Right forelimb (tissue), 1 donor: ENCODE measurements at places on chromosomes 7 and 10.

DNA sequence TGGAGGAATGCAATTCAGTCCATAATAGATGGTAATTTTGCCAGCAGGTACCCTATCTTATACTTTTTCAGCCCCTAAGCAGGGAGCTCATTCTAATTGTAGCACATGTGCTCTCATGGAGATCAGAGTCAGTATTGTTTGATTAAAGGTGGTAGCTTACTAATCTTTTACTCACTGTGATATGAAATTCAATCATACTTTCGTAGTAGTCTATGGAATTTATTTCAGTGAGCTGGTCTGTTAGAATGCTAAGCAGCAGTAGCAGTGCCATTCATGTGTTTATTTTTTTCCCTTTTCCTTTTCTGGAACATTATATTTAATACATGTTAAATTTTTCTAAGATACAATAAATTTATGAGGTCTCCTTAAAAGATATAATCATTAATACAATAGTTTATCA, 109.0 kb downstream of the ST7 start:
- no peak for DNase-seq

DNA sequence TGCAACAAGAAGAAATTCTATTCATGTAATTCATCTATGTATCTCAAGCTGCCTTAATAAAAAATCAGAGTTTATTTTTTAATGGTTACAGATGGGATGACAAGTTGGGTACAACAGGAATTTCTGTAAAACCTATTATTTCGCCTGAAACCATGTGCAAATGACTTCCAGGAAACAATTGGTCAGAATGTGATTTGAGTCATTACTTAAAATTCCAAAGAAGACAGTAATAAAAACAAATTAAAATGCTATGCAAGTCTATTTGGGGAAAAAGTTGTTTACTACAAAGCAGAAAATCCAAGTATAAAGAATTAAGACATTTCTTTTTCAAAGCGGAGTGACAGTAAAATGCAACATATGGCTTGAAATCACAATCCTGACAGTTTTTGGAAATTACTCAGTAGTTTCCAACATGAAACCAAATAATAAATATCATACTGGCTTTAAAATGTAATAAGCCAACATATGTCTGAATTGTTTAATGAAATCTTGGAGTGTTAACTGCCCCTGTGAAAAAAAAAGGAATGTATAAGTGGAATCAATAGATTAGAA, 41.5 kb upstream of the SEMA3C start:
- DNase-seq, result no peak

DNA sequence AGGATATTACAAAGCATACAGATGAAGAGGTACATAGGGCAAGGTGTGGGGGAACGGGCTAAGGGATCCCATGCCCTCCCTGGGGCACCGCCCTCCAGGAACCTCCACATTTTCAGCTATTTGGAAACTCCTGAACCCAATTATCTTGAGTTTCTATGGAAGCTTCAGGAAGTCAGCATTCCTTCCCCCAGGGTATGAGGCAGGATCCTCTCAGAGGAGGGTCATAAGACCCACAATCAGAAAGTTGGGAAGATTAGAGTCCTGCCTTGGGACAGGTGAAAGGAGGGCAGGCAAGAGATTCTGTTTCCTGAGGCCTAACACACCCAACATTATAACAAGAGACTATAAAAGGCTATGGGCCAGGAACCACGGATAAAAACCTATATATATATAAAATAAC, 98.0 kb downstream of the RALA start:
- no peak for DNase-seq

DNA sequence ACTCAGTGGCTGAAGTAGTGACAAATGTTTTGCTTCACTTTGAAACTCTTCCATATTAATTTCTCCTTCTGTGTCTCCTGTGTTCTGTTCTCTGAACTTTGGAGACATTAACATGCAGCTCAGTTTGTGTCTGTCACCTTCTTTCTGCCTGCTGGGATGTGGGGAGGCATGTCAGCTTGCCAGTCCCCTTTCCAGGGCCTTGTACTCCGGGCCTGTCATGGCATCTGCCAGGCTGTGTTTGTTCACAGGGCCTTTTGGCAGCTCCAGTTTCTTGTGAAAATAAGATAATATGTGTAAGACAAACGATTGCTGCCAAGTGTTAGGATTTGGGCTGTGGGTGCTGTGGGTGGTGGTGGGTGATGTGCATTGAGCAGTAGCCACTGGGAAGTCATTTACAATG, 76.1 kb upstream of the ELMO1 start:
- no peak for DNase-seq

GRCh38 chr7:76191783-76192240, 9.9 kb upstream of the SRRM3 start:
- DNase-seq, result no peak

DNA sequence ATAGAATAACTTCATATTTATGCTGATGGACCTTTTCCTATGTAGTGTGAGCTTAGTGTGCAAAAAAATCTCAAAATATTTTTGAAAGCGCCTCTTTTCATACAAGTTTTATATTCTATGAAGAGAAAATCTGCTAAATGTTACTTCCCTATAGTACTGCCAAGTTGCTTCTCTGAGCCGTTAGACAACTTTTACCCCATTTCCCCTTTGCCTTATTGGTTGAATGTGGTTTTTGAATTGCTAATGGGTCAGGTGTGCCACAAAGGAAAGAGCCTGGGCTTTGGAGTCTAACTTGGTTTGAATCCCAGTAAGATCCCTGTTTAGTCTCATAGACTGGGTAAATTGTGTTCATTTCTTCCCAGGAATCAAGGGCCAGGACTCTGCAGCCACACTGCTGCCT, 261.5 kb downstream of the SNX10 start:
- DNase-seq, result no peak

DNA sequence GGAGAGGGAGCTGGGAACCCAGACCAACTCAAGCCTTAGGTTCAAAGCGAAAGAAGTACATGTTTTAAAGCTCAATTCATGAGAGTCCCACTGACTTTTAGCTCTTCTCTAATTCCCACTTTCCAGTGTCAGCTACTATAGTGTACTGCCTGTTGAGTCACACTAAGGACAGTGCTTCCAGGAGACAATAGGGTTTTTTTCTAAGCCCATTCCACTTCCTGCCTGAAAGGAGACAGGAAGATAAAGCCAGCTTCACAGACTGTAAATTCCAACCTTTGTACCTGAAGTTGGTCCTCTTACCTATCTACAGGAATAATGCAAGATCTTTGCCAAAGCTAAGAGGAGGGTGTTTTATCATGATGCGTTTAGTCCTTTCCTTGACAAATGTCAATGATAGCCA, 4.4 kb downstream of the MSRB2 start:
- DNase-seq, result no peak

DNA sequence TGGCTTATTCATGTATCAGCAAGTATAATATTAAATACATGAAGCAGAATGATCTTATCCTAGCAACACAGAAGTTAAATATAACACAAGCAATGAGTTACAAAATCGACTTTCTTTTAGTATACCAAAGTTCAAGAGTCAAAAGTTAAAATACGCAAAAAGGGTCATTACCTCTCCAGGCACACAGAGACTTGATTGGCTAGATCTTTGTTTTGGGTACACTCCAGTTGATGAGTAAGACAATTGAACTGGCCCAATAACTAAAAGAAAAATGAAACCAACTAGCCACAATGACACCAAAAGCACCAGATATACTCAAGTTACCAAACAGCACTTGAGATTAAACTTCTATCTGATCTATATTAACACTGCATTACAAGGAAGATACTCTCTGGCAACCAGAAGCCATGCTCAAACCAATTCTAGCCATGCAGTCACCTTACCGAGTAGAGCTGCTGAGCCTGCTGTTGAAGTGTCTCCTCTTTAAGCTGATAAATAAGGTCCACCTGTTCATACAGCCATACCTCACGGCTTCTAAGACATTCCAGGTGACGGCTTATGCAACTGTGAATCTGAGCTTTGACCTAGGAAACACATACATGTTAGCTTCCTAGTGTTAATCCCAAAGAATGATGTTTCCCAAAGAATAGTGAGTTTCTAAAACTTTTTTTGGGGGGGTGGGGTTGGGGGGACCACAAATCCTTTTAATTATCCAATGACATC, 15.6 kb downstream of the NCOA4 start:
- no peak for DNase-seq

GRCh38 chr10:77737608-77738007, 100.0 kb upstream of the KCNMA1 start:
- DNase-seq, result no peak

DNA sequence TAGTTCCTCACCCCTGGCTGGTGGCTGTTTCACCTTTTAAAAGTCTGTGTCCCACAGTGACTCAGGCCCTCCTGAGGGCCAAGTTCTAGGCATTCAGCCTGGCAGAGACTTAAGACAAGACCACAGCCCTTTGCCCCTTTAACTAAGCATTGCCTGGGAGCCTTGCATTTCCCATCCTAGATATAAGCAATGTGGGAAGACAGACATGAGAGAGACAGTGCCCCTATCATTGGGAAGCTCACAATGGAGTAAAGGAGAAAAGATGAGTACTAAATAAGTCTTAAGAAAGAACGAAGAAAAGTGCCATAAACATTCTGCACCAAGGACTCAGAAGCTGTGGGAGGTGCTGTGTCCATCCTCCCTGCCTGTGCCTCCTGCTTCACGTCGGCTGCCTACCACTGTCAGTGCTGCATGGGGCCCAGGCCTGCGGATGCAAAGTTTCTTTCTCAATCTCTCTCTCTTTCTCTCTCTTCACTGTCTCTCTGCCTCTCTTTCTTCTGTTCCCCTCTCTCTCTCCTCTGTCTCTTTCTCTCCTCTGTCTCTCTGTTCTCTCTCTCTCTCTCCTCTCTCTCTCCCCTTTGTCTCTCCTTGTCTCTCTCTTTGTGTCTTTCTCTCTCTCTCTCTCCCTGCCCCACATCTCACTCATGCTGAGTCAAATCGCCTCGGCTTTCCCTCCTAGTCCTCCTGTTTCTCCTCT, 21.5 kb downstream of the GPRIN2 start:
- no peak for DNase-seq

- DNase-seq, result no peak
Observed at GRCh38 chr10:132363921-132364593, 32.1 kb downstream of the LRRC27 start.

- DNase-seq, result no peak
Observed at GRCh38 chr7:8282871-8283270, 20.9 kb upstream of the ICA1 start.

- DNase-seq, result no peak
Observed at GRCh38 chr7:120442838-120443237, 169.9 kb downstream of the KCND2 start.

- DNase-seq, result no peak
Observed at GRCh38 chr10:110224992-110225391, 17.6 kb downstream of the MXI1 start.

GRCh38 chr10:988667-989545, 672 bp downstream of the GTPBP4 start:
- DNase-seq, result no peak

DNA sequence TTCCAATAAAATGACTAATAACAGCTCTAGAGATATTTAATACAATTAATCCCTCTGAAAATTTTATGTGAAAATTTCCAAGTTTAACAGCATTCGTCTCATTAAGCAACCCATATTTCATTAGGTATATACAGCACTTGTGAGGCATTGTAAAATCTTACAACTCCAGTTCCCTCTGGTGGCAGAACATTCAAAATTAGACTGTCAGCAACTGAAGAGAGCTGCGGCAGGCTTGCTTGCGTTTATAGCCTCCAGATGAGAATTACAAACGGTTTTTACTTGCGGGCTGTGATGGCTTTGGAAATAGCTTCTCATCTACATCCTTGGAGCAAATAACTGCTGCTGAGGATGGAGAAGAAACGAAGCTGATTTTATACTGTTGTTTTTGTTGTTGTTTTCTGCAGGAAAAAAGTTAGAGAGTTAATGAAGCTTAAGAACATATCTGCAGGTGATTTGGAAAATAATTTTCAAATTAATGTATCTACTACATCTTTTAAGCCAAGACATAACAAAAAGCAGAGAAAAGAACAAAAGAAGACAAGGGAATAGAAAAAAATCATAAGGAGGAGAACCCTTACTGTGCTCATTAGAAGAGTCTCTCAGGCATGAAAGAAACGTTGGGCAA, 171.3 kb downstream of the MAGI2 start:
- DNase-seq, result no peak

GRCh38 chr7:151003572-151003971, 12.8 kb downstream of the NOS3 start:
- no peak for DNase-seq

DNA sequence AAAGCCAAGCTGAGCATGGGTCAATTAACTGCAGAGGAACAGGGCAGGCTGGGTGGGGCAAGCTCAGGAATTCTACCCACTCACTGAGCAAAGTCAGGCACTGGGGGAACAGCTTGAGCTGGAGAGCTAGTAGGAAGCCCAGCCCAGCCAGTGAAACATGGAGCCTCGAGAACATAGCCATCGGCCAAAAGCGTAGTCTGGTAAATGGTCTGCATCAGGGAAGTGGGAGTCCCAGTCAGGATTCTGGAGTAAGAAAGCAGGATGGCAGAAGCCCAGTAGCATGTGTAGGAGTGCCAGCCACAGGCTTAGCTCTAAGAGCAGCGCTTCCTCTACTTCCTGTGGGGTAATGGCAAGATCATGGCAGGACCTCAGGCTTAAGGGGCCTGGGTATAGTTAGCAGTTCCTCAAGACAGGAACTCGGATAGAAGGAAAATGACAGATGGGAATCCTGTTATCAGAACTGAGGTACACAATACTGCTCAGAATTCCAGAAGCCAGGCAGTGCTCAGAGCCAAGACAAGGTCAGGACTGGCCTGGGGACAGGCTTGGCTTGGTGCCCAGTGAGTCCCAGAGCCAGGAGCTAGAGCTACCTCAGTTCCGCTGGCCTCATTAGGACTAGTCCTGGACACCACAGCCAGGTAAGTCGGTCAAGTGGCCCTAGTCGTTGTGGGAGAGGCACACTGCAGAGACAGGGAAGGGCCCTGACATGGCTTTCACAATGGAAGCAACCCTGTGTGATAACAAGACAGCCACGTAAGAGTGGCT, 65.4 kb upstream of the MXI1 start:
- no peak for DNase-seq

- DNase-seq, result peak; percentile 66
Observed at GRCh38 chr7:129612112-129613015, 844 bp downstream of the NRF1 start.

DNA sequence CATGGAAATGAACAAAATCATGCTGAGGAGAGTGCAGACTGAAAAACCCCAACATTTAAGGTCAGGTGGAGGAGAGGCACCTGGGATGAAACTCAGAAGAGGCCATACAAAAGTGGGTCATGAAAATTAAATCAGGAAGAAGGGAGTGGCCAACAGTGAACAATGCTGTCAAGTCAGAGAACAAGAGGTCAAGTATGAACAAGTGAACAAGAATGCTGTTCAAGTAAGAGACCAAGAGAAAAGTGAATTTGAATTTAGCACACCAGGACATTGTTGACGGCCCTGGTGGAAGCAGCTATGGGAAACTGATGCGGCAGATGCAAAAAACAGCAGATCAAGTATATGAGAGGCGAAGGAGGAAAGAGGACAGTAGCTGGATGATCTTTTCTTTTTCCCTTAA, 7.9 kb downstream of the CEP41 start:
- no peak for DNase-seq

GRCh38 chr10:128063736-128064107, 62.5 kb downstream of the MKI67 start:
- no peak for DNase-seq

GRCh38 chr10:108434559-108435252, 1270.2 kb upstream of the SORCS1 start:
- no peak for DNase-seq
